ENCODE measurements at places on chromosomes 13 and 19. TPM values are rescaled to one million over a fixed set of nuclear protein-coding genes. Genes with fewer than 3 reads are reported as not detected.
A peak's percentile ranks its signal among the peaks of the same experiment; 100 is the strongest.

Gene PCDH20
- total RNA-seq: not detected

Gene GCDH
- total RNA-seq: 31.9 TPM

Gene RYR1
- total RNA-seq: 0.06 TPM

DNA sequence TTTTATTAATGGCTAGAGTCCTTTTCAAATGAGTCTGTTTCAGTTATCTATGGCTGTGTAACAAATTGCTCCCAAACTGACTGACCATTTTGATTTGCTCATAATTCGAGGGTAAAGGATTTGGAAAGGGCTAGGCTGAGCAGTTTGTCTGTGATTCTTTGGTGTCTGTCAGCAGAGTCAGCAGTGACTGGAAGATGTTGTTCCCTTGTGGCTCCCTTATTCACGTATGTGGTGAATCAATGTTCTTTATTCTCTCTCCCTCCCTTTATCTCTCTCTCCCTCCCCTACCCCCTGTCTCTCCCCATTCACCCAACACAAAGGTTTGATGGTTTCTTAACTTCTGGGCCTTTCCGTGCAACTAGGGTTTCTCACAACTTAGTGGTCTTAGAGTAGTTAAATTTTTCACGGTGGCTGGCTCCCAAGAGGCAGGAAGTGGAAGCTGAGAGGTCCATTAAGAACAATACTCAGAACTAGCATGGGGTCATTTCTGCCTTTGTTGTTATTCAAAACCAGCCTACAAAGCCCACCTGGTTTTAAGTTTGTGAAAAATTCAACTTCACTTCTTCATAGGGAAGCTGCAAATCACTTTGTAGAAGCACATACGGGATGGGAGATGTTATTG lies 772.5 kb upstream of the SLITRK1 start:
- no peak for DNase-seq

Gene FBXO17
- 31.2 TPM for total RNA-seq

- no peak for DNase-seq
These were observed 2.8 kb downstream of the FZR1 start for GRCh38 chr19:3508771-3509535.

DNA sequence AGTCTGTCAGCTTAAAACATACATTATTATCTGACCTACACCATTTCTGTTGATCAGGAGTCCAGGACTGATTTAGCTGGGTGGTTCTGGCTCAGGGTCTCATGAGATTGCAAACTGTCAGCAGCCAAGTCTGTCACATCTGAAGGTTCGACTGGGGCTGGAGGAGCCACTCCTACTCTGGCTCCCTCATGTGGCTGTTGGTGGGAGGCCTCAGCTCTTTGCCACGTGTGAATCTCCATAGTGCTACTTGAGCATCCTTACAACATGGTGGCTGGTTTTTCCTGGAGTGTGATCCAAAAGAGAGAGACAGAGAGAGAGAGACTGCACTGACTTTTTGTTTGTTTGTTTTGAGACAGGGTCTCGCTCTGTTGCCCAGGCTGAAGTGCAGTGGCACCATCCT lies 63.6 kb upstream of the NFIC start:
- DNase-seq: peak; percentile 36

Gene CYP2A6
- total RNA-seq: not detected

Gene KIR3DL1
- not detected for total RNA-seq
